Activated T-cell treated with anti-CD3 and anti-CD28 coated beads, Interleukin-2, amount 50 U/mL, for 48 hours (primary cell): ENCODE measurements at places on chromosomes 6 and 20.

DNA sequence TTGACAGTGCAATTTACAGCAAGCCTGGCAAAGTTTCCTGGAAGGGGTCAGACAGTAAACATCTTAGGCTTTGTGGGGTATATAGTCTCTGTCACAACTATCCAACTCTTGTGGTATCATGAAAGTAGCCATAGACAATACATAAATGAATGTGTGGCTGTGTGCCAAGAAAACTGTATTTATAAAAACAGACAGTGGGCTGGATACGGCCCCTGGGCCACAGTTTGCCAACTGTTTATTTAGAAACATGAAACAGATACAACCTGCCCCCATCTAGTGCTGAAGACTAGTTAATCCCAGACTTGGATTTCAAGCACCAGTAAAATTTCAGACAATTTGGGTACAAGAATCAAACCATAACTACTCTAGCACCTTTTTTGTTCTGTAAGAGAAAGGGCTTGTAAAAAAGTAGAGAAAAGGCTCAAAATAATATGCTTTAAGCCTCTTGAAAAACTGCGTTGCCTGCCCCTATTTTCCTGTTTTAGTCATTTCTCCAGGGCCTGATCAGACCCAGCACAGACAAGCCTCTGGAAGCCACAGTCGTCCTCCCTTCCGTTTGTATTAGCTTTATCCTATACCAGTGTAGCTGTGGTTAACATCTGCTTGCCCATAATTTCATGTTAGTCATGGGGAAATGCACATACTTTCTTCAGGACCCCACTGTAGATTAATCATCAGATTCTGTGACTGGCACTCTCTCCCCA, 30.8 kb downstream of the JAG1 start:
- DNase-seq, result no peak

DNA sequence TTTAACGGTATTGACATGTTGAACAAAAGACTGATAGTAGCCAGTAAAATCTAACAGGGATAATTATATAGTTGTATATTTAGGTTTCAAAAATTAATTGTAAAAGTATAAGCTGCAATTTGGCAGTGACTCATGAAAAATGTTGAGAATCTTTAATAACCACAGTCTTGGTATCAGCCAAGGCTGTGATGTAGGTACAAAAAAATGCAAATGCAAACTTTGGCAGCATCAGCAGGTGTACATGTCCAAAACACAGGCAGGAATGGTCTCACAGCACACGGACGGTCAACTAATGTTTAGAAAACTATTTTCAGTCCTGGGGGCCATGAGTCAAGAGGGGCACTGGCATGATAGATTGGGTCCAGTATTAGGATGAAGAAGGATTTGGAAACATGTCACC, 58.5 kb upstream of the BEND3 start:
- DNase-seq, result no peak

- no peak for DNase-seq
Measured at GRCh38 chr20:42530855-42531448, 658.8 kb downstream of the PTPRT start.

DNA sequence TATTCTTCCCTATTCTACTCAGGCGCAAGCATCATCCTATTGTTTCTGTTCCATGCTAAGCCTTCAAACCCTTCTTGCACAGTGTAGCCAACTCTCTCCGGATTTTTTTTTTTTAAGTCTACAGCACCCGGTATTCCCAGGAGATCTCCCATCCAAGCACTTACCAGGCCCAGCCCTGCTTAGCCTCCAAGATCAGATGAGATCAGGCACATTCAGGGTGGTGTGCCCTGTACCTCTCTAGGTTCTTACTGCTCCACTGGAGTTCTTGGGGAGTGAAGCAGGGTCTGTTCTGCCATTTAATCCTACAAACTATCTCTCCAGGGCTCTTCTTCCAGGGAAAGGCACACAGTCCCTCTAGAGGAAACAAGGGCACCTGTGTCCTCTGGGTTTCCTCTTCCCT, 14.9 kb upstream of the NUP153 start:
- DNase-seq, result no peak

- no peak for DNase-seq
Measured at GRCh38 chr6:37626915-37627314, 70.8 kb downstream of the MDGA1 start.

- DNase-seq, result no peak
Measured at GRCh38 chr20:63096681-63097335, 90.0 kb upstream of the BHLHE23 start.

- DNase-seq, result peak; percentile 46
Measured at GRCh38 chr20:20237093-20237959, 130.6 kb upstream of the INSM1 start.

GRCh38 chr6:111841822-111842221, 31.4 kb downstream of the FYN start:
- peak; percentile 64 for DNase-seq

GRCh38 chr6:46329568-46329967, 158.8 kb upstream of the ENPP5 start:
- DNase-seq, result no peak

GRCh38 chr6:143697076-143697800, 19.5 kb downstream of the PHACTR2 start:
- no peak for DNase-seq

GRCh38 chr20:4613718-4614620, 107.7 kb upstream of the PRND start:
- peak; percentile 77 for DNase-seq

DNA sequence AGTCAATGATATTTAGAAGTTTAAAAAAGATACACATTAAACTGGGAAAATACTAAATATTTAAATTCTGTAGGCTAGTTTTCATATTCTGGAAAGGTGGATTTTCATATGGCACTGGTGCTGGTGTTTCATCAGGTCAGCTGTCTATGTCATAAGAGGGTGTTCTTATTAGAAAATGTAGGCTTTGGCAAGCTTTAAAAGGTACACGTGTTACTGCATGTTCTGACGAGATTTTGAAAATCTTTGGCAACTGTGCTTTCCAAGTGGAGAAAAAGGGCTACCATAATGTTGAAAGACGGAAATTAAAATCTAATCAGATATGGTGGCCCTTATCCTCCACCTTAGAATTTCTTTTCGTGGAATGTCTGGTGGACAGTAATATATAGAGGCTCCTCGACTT, 30.0 kb downstream of the SLC22A3 start:
- DNase-seq, result no peak

DNA sequence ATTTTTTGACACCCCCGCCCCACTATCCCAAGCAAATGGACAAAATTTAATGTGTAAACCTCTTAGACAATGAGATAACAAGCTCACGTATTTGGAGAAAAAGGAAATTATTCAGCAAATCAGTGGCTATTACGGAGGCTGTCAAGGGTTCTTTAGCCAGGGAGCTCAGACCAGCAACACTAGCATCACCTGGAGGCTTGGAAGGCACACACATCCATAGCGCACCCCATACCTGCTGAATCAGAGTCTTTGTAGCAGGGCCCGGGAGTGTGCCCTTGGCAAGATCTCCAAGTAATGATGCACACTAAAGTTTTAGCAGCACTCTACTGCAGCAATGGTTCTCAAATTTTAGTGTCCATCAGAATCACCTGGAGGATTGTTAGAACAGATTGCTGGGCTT, 223.2 kb upstream of the BTBD3 start:
- no peak for DNase-seq

DNA sequence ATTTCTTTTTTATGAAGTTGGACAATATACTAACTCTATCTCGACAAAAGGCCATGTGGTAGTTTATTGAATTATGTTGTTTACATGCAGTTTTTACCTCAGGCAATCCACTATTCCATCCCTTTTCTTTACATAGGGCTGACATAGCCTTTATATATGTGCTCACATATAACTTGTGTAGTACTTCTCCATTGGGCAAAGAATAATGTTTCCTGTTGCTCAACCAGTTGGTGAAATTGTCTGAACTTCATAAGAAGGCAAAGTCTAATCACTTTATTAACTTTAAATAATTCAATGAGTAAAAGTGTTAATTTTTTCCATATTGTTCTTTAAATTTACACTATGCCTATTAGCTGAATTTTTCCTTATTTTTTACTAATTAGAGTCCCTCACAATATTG, 1272.1 kb downstream of the EPHA7 start:
- DNase-seq, result no peak

DNA sequence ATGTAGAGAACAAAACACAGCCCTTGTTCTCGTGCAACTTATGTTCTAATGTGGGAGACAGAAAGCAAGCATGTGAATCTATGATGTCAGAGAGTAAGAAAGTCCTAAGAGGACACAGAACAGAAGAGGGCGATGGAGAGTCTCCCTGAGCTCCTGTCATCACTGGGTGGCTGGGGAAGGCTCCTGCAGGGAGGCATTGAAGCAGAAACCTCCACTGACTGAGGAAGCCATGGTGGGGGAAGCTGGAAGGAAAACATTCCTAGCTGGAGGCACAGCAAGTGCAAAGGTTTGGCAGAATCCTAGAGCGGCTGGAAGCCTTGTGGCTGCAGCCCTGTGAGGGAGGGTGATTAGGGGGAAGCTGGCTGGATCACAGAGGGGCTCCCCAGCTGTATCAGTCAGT, 248.0 kb downstream of the CDH26 start:
- DNase-seq, result no peak

GRCh38 chr20:35561268-35561667, 19.4 kb downstream of the ERGIC3 start:
- peak; percentile 29 for DNase-seq

DNA sequence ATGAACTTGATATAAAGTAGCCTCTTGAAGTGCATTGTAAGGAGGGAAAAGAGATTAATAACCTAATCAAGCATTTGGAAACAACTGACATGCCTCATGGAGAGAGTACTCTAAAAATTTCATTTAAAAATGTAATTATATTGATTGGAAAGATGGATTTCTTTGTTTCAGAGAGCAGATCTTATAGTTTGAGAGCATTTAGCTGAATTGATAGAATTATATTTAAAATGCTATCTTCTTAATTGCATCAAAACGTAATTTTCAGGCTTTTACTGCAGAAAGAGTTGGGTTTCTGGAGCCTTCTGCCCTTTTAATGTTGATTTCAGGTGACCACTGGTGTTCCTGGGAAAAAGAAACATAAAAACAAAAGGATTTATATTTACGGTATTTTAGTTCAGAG, 130.6 kb downstream of the EDN3 start:
- no peak for DNase-seq

DNA sequence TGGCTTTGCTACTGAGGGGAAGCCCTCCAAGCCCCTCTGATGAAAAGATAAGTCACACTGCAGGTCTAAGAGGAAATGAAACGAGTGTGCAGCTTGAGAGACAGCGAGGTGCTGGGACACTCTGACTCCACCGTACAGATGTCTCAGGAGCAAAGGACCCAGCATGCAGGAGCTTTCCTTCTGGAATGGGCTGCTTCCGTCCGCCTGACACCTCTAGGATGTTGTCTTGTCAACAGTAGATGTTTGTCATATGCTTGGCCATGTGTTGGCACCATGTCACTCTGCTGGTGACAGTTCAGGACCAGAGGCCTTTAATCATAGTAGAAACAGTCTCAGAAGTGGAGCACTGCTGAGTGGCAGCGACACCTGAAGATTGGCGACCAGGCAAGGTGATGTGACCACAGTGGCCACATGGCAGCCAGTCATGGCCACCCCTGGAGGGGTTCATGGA, 46.7 kb downstream of the SLC24A3 start:
- no peak for DNase-seq

- no peak for DNase-seq
Measured at GRCh38 chr6:16190214-16190613, 48.2 kb upstream of the GMPR start.

GRCh38 chr6:161111261-161111660, 119.7 kb downstream of the MAP3K4 start:
- no peak for DNase-seq

- DNase-seq, result no peak
Measured at GRCh38 chr6:132132924-132133639, 181.9 kb upstream of the CCN2 start.

DNA sequence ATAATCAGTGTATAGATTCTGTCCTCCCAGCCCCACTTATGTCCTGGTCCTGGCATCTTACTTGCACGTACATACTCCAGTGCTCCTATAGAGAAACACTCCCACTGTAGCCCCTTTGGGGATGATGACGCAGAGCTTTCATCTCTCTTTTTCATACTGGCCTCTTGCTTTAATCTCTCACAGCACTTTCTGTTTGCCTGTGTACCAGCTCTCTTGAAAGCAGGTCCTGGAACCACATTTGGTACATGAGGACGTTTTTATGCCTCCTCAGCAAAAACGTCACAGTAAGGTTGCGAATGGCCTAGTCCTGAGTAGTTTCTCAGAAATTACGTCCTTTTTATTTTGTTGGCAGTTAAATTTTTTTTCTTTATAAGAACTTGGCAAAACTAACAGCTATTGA, 10.8 kb downstream of the L3MBTL3 start:
- DNase-seq, result peak; percentile 29

DNA sequence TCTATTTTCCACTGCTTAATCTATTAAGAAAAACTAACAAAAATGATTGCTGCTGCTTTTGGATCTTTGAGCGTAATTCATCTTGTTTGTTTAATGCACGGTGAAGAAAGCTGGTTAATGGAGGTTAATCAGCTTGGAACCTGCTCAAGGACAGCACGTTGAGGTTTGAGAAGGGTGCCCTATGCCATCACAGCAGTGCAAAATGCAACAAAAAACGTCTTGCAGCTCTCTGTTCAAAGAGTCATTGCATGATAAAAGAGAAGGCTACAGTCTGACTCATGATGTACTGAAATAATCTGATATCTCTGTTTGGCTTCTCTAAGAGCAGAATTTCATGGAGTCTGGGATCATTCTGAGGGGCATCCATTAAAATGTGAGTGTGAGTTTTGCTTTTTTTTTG, 80.6 kb upstream of the PREP start:
- DNase-seq, result no peak

DNA sequence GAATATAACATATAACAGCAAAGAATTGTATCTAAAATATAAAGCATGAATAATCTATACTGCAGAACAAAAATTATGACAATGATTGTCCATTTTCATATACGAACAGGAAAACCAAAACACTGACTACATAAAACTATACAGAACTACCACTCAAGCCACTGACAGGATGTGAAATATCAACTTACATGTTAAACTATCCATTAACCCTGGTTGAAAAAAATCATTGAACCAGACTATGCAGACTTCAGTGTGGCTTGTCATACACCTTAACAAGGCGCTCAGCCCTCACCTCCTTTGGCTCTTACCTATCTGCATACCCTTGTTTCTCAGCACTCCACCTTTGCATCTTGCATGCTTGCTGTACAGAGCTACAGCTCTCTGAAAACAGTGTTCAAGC, 34.9 kb downstream of the ASCC3 start:
- DNase-seq, result no peak

DNA sequence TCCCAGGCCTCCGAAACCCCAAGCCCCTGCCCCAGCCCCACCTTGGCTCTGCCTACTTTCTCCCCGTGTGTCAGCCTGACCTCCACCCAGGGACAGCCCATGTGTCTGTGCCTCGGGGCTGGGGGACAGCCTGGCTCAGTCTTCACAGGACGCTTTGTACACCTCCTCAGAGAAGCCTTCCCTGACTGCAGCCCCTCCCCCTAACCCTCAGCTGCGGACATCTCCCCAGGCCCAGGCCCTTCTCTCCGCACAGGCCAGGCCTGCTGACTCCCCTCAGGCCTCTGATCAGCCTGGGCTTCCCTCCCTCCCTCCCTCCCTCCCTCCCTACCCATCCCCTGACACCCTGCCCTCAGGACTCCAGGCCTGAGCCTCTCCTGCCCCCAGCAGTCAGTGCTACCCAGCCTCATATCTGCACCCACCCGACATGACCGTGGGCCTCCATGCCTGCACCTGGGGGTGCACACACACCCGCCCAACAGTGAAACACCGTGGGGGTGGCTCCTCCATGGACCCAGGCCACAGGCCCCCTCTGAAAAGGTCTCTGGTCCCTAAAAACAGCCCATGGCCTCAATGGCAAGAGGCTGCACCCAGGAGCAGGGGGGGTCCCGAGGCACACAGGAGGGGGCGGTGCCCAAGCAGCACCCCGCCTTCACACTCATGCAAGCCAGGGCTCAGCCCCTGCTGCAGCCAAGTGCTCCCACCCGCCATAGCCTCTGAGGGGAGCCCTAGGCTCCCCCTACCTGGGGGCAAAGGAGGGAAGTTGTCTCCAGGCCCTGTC, 12.9 kb downstream of the LAMA5 start:
- no peak for DNase-seq
